ENCODE measurements at places on chromosomes 1 and 21.

GRCh38 chr1:65207317-65207716, 59.3 kb downstream of the AK4 start:
- DNase-seq, result no peak

DNA sequence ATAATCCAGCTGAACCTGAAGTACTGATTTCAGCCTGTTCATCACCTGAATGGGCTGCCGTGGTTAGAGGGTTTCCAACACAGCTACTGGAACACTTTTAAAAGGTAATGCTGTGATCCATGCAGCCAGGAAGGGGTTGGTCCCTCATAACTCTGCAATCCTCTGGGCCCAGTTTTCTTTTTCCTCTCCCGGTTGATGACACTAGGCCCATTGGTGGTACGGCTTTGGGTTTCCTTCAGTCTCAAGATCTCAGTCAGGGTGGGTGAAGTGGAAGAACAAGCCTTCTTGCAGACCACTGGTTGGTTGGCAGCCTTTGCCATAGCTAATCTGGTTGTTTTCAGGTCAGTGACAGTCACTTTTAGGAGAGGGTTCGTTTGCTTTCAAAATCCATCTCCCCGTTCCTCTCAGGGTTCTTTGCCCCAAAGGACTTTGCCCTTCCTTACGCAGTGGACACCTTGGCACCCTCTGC, 502 bp upstream of the SLC35A3 start:
- DNase-seq, result no peak

DNA sequence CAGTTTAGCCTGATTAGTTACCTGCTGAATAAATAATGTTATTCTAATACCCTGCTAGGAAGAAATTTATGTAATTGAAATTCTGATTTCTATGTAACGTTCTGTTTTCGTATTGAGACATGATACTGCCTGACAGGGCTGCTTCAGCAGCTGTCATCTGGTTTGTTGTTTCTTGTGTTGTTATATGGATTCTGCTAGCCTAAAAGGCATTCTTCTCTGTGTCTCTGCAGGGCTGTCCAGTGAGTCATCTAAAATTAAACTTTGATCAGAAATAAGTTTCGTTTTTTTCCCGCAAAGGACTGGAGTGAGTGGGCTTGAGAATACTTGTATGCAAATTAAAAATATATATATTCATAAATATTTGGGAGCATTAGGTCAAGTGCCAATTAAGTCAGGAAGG, 93.0 kb downstream of the DYRK1A start:
- no peak for DNase-seq

DNA sequence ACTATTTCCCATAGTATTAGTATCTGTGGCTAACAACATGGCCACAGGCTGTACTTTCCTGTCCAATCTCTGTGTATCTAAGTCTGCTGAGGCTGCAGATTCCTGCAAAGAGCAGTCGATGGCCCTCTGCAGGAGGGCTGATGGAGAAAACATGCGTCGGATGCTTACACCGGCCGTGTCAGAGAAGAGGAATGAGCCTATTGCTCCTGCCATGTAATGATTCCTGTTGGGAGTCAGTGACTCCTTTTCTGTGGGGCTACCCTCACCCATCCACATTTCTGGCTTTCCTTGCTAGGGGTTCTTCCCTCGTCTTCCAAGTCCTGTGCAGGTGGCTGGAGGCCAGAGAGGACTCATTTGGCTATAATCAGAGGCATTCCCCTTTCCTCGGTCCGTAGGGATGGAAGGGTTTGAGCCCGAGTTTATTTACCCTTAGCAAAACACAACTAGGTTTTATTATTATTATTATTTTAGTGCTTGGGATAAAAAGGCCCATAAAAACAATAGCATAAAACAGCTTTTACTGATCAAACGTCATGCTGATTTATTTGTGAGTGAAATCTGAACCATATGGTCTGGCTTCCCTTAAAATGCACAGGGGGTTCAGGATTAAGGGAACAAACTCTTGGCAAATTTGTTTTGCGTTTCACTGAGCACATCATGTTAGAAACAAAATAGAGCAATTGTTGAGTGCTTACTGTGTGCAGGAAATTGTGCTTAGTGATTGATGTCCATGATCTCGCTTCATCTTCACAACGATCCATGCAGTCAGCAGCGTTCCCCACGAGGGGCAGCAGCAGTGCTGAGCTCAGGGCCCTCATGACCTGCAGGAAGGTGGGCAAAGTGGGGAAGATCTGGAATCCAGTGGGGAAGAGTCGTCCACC, 70.8 kb downstream of the KIF26B start:
- DNase-seq, result no peak

DNA sequence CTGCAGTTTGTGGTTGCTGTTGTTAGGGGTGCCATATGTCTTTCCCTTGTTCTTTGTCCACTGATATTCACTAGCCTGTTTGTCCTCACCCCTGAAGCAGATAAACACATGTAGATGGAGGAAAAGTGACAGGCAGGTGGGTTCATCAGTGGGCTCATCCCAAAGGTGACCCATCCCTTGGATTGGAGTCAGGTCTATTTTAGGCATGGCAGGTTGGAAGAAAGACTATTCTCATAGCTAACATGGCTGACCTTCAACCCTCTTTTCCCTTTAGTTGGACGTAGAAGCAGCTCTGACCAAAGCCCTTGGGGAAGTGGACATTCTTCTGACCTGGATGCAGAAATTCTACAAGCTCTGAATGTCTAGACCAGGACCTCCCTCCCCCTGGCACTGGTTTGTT, 5.5 kb downstream of the IL24 start:
- DNase-seq, result no peak

- DNase-seq, result peak; percentile 71
Measured at GRCh38 chr1:161763522-161764098, 2.5 kb upstream of the ATF6 start.

GRCh38 chr1:199273837-199274379, 635.1 kb downstream of the PTPRC start:
- peak; percentile 31 for DNase-seq

GRCh38 chr1:112143871-112144441, 154.5 kb upstream of the KCND3 start:
- no peak for DNase-seq

- no peak for DNase-seq
Measured at GRCh38 chr1:58596631-58597052, 19.6 kb upstream of the TACSTD2 start.

DNA sequence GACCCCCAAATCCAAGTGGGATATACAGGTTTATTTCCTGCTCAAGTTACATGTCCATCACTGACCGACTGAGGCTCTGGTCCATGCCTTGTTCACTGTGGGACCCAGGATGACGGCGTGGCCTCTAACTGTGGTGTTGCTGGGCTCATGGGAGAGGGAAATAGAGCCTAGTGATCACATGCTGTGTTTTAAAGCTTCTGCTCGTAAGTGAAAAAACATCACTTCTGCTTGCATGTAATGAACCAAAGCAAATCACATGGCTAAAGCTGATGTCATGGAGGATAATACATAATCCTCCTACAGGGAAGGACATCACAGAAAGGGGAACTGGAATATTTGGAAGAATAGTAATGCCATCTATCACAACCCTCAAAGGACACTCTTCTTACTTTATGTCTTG, 107.6 kb downstream of the FASLG start:
- DNase-seq, result no peak

GRCh38 chr1:231808990-231809389, 182.4 kb downstream of the DISC1 start:
- peak; percentile 42 for DNase-seq

DNA sequence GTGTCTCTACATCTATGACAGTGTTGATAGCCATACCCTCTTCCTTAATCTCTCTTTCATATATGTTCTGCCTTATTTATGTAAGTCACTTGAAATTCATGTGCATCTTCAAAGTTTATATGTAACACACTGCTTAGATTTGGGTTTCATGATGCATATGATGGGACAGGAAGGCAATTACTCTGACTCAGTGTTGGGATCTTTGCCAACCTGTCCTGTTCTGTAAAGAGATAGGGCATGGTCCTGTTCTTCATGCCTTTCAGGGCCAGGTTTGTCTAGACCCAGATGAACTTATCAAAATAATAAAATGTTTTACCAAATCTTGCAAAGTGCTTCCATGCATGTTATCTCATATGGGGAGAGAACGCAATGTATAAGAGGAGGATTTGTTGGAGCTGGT, 69.5 kb downstream of the TMPRSS15 start:
- DNase-seq, result no peak

DNA sequence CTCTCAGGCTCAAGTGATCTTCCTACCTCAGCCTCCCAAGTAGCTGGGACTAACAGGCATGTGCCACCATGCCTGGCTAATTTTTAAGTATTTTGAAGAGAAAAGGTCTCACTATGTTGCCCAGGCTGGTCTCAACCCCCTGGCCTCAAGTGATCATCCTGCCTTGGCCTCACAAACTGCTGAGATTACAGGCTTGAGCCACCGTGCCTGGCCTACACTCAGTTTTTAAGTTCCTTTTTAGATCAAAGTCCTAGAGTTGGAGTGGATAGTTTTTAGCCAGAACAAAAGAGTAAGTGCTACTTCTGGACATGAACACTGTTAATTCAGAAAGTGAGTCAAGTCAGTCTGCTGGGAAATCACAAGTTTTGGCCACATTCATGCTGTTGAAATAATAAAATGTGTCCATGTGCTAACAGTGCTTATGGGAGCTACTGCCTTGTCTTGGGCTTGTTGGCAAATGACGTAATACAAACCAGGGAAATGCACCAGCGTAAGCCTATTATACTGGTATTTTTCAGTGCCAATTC, 84.2 kb downstream of the NDUFS5 start:
- DNase-seq, result no peak

GRCh38 chr1:31787261-31787660, 23.1 kb upstream of the ADGRB2 start:
- no peak for DNase-seq

- DNase-seq, result no peak
Measured at GRCh38 chr1:178494569-178494971, 2.2 kb downstream of the CLEC20A start.

- DNase-seq, result no peak
Measured at GRCh38 chr1:115059316-115059715, 29.7 kb downstream of the TSHB start.

DNA sequence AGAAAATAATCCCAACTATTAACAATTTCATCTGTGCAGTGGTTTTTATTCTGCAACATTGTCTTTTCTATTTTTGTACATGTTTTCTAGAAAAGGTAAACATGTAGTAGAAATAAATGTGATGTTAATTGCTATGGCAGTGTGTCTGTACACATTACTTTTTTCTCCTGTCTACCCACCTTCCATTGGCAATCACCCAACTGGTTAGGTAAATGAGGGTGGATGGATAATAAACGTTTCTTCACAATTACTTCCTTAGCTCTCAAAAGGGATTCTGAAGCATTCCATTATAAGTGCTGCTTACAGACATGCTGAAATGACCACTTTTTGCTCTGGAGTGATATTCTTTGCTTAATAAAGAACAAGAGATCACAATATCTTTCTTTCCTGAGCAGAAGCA, 61.4 kb downstream of the MAGI3 start:
- no peak for DNase-seq

DNA sequence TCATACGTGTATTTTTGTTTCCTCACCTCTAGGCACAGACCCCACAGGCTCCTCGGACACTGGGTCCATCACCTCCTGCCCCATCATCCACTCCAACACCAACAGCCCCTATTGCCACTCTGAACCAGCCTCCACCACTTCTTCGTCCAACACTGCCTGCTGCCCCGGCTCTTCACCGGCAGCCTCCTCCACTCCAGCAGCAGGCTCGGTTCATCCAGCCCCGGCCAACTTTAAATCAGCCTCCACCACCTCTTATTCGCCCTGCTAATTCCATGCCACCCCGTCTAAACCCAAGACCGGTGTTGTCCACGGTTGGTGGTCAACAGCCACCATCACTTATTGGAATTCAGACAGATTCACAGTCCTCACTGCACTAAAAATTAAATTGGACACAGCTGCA, 13.2 kb upstream of the TRAF5 start:
- DNase-seq, result no peak

- no peak for DNase-seq
Measured at GRCh38 chr21:14751602-14752344, 205.7 kb upstream of the SAMSN1 start.

- DNase-seq, result no peak
Measured at GRCh38 chr1:65341381-65341780, 32.0 kb downstream of the DNAJC6 start.

- DNase-seq, result no peak
Measured at GRCh38 chr1:52659356-52659755, 26.4 kb downstream of the SHISAL2A start.

GRCh38 chr1:61659061-61659460, 65.9 kb downstream of the TM2D1 start:
- no peak for DNase-seq

- DNase-seq, result peak; percentile 23
Measured at GRCh38 chr1:32816676-32817158, 441 bp downstream of the YARS1 start.

GRCh38 chr1:17795081-17795809, 40.1 kb downstream of the ACTL8 start:
- DNase-seq, result no peak

GRCh38 chr1:169949139-169949538, 55.4 kb upstream of the SCYL3 start:
- no peak for DNase-seq

DNA sequence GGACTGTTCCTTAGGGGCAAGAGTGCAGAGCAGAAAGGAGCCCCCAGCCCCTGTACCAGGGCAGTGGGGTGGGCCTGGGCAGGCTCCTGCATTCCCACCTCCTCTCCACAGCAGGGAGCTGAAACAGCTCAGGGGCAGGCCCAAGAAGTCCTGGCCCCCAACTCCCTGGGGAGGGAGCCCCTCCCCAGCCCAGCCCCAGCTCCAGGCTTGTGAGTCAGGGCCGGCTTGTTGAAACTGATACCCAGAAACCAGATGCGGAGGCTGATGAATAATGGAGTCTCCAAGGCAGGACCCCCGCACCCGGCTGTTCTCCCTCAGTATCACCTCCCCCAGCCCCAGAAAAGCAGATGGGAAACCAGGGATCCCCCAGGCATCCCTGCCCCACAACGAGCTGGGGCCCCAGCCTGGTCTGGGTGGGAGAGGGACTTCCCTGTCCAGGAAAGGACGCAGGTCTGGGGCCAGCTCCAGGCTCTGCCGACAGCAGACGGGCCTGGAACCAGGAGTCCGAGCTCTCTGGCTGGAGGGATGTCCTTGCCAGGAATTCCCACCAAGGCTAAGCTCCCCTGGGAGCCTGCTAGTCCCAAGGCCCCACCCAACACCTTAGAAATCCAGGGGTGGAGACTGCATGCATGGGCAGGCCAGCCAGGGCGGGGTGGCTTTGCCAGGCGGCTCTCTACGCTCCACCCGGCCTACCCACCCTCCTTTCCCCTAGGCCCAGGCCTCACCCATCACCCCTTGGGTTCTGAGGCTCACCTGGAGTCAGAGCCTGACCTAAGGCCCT, 2.7 kb downstream of the PLEKHG5 start:
- DNase-seq, result peak; percentile 64

GRCh38 chr1:210347112-210347511, 18.4 kb downstream of the HHAT start:
- no peak for DNase-seq

- no peak for DNase-seq
Measured at GRCh38 chr1:38690790-38691449, 168.7 kb downstream of the RRAGC start.

- no peak for DNase-seq
Measured at GRCh38 chr1:36918604-36919003, 115.7 kb downstream of the GRIK3 start.

DNA sequence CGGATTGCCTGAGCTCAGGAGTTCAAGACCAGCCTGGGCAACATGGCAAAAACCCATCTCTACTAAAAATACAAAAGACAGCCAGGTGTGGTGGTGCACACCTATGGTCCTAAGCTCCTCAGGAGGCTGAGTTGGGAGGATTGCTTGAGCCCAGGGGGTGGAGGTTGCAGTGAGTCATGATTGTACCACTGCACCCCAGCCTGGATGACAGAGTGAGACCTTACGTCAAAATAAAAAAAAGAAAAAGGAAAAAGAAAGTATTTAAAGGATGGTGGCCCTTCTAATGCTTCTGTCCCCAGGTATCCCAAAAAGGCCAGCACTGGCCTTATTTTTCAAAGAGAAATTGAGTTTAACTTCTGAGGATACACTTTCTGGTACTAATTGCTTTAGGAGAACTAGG, 1.7 kb downstream of the IKBKE start:
- no peak for DNase-seq
